Inflammatory macrophage (primary cell): ENCODE measurements at places on chromosomes 16 and 17.

- peak; percentile 83 for DNase-seq
Observed at GRCh38 chr17:76384987-76385891, 830 bp downstream of the SPHK1 start.

GRCh38 chr16:77430360-77430759, 4.5 kb downstream of the ADAMTS18 start:
- no peak for DNase-seq

DNA sequence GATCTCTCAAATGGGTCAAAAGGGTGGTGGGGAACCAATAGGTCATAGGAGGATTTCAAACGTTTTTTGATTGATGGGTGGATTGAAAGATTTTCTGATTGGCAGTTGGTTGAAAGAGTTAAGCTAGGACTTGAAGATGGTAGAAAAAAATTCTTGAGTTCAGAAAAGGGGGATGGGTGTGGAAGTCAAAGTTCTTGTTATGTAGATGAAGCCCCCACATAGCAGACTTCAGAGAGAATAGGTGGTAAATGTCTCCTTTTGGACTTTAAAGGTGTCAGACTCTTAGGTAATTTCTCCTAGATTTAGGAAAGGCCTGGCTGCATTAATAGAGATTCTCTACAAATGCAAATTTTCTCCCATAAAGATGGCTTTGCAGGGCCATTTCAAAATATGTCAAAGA, 163.3 kb downstream of the HS3ST4 start:
- no peak for DNase-seq

GRCh38 chr16:11609474-11610120, 22.9 kb upstream of the LITAF start:
- DNase-seq: no peak

DNA sequence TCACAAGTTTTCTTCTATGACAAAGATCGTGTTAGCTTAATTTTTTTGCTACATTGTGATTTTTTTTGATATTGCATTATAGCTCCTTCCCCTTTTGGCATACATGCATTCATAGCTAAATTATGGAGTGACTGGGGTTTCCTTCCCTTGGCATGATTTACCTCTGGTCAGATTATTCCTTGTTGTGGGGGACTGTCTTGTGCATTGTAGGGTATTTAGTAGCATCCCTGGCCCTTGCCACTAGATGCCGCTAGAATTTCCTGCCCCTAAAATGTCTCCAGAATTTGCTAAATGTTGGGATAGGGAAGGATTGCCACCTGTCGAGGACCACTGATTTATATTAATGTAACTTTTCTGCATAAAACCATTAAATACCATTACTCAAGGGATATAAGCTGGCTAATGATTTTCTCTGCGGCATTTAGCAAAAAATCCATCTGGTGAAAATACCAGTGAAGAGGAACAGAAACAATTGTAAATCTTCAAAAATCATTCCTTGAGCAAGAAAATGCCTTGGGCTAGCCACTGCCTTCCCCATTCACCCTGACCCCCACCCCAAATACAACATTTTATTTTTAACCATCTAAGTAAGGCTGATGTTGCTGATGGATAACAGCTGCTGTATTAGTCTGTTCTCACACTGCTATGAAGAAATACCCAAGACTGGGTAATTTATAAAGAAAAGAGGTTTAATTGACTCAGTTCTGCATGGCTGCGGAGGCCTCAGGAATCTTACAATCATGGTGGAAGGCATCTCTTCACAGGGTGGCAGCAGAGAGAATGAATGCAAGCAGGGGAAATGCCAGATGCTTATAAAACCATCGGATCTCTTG, 195.2 kb downstream of the MAP2K6 start:
- DNase-seq: peak; percentile 5

DNA sequence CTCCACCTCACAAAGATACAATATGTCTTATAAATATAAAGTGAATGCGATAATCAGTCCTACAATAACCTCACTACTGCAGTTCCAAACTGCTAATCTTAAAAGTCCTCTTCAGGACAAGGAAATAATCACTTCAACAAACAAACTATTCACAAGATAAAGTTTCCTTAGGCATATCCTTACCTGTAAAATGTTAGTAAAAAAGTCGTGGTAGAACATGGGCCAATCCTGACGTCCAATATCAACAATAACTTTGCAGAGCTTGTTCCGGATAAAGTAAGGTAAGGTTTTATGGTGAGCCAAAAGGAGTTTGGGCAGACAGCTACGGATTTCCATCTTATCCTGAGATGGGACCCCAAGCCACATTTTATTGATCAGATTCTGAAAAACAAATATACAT, 36.0 kb downstream of the XPO6 start:
- no peak for DNase-seq

DNA sequence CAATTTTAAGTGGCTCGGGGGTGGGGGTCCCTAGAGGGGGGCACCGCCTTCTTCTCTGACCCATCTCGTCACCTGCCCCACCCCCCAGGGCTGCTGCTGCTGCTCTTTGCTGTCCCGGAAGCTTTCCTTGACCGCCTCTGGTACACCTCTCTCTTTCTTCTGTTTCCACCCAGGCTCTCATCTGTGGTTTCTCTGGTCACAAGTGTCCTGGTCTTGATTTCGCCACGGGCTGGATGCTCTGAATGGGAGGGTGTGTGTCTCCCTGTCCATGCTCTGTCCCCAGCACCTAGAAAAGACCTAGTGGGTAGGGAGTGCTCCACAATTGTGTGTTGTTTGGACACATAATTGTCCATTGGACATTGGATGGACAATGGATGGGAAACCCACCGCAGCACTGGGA, 134.7 kb upstream of the CIBAR2 start:
- no peak for DNase-seq

DNA sequence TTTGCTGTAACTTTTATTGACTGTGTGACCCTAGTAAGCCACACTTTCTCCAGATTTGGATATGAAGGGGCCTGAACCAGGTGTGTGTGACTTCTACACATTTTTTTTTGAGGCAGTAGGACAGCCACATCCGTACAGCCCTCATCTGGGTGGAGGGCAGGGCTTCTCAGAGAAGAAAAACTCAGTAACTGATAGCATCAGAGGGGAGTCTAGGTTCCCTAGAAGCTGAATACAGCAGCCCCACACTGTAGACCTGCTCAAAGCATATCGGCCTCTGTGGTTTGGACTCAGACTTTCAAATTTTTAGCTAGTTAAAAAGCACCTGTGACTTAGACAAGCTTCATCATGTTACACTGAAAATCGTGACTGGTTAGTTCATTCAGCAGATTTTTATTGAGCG, 10.8 kb downstream of the PRSS54 start:
- DNase-seq: no peak

DNA sequence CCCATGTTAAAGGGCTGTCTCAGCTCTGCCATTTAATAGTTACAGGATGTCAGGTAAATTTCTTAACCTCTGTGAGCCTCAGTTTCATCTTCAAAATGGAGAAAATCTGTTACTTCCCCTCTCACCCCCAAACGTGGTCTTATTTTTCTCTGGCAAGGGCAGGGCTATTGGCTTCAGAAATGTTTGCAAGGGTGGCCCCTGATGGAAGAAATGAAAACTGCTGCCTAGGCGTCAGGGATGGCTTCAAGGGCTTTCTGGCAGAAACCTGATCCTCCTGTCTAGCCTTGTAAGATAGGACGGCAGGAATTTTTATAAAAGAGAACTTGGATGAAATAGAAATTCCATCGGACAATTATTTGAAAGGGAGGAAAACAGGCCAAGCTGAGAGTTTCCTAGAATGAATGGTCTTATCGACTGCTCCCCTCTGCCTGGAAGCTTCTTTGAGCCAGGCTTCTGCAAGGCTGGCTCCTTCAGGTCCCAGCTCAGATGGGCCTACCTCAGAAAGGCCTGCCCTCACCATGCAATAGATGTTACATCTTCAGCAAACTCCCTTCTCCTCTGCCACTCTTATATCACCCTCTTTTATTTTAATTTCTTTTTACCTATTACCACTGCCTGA, 43.0 kb upstream of the TANGO6 start:
- DNase-seq: peak; percentile 65

GRCh38 chr17:36870720-36870999, 66.6 kb upstream of the LHX1 start:
- DNase-seq: no peak

- no peak for DNase-seq
Observed at GRCh38 chr17:51853857-51854256, 304.7 kb downstream of the CA10 start.

DNA sequence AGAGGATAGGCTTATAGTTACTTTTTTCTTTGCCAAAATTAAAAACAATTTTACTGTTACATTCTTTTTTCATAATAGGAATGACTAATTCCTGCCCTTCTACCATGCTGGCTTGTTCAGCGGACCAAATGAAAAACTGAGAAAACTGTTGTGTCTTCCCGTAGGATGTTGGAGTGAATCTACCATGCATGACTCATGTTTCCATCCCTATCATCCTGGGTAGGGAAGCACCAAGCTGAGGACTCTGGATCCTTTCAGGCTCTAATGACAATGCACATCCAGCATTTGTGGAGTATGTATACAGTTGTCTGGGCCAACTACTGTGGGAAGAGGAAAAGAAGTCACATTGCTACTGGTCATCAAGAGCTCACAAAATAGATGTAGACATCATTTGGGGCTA, 41.1 kb upstream of the DHX8 start:
- no peak for DNase-seq
